ENCODE measurements at places on chromosomes 11 and 22.

DNA sequence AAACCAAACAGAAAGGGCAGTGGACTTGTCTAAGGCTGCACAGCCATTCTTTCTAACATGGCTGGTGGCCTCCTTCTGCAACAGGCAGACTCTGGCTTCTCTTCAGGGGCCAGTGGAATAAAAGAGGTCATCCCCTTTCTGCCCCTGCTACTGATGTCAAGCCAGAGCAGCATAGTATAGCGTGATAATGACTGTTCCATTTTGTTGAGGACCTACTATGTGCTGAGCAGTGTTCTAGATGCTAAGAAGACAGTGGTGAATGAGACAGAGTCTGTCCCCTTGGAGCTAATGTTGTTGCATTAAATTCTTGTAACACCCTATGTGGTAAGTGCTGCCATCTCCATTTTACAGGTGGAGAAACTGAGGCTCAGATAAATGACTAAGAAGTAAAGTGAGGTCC, 15.7 kb upstream of the SYT7 start:
- no peak for DNase-seq

DNA sequence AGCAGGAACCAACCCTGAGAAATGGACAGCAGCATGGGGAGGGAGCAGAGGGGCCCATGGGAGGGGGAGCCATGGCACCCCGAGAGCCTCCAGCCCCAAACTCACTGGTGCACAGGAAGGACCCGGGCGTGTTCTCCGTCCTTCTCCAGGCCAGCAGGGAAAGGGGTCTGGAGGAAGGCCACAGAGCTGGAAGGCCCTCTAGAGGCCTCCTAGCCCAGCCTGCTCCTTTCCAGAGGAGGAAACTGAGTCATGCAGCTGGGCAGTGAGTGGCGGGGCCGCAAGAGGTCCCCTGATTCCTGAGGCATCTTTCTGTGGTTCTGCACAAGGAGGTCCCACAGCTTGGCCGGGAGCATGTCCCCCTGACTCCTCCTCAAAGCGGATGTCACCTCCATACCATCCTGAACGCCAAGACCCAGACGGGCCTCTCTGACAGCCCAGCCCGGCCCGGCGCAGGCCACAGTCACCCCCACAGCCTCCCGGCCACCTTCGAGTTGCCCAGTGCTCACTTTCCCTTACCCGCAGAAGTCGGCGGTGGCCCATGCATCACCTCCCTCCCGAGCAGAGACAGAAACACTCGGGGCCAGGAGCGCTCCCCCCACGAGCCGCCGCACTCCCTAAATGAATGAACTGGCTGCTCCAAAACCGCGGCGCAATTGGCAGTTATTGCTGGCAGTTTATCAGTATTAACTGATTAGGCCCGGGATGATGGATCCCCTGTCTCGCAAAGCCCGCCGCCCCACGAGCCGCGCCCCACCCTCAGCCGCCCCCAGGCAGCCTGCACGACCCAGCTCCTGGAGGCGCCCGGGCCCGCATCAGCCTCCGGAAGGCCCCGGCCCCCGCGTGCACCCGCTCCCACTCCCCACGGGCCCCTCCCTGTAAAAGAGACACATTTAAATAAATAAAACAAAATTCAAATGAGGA, 272.5 kb downstream of the BUD13 start:
- DNase-seq, result no peak

DNA sequence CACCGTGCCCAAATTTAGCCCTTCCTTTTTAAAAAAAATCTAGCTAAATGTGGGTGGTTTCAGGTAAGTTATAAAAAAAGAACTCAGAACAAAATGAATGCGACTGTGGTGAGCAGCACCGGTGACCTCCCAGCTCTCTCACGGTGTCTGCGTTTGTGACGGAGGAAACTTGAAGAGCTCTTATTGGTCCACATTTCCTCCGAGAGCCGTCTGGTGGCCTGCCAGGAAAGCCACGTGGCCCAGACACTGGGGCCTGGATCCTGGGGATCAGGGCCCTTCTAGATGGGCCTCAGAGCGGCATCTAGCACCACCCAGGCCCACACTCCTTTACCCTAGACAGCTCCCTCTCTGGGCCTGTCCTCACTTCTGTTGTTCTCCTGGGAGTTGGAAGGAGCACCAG, 39.5 kb downstream of the B3GAT1 start:
- DNase-seq, result no peak

- peak; percentile 70 for DNase-seq
These were observed at the start of gene PLCB3 for GRCh38 chr11:64251016-64251752. Gene PLCB3, plus strand, starts transcription at chr11:64251530. Its CDS starts 120 bp downstream, at chr11:64251650.

DNA sequence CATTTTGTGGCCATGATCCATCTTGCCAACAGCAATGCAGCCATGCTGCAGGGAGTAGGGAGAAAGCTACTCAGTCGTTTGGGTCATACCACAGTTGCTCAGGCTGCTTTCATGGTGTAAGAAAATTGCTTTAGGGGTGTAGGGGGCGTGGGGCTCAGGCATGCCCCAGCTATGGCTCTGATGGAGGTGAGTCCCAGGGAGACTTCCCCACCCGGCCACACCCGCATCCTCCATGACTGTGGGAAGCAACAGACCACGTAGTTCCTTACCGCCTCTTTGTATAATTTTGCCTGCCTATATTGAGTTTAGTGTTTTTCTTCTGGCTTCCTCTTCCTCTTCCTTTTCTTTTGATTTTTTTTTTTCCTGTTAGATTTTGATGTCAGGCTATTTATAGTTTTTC, 58.8 kb downstream of the SPECC1L start:
- DNase-seq, result no peak

DNA sequence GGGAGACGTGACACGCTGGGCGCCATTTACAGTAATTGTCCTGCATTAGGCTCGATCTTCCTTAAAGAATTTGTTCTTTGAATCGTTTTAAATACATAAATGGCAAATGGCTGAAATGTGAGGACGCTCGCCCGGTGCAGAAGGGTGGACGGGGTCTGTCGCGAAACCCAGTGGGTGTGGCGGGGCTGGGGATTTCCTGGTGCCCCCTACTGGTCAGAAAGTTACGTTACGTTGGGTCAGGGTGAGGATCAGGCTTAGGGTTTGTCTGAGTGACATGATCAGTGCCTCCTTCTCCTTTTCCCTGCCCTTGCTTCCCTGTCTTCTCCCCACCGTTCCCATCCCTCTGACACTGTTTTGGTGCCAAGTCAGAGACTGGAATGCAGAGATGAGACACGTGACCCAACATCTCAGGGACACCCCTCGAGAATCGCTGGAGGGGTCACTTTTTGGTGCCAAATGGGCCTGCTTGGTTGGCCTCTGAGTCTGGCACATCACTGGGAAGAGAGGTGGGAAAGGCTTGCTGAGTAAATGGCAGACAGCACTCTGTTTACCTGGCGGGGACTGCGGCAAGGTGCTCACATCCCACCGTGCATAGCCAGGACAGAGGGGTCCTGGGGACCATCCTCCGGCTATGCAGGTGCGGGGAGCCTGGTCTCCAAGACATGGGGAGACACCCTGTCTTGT, 1107.6 kb downstream of the BRD1 start:
- DNase-seq, result no peak

GRCh38 chr22:46502440-46503175, 34.8 kb downstream of the CELSR1 start:
- no peak for DNase-seq

- no peak for DNase-seq
These were observed 86.9 kb downstream of the LDLRAD3 start for GRCh38 chr11:36030731-36031281.

DNA sequence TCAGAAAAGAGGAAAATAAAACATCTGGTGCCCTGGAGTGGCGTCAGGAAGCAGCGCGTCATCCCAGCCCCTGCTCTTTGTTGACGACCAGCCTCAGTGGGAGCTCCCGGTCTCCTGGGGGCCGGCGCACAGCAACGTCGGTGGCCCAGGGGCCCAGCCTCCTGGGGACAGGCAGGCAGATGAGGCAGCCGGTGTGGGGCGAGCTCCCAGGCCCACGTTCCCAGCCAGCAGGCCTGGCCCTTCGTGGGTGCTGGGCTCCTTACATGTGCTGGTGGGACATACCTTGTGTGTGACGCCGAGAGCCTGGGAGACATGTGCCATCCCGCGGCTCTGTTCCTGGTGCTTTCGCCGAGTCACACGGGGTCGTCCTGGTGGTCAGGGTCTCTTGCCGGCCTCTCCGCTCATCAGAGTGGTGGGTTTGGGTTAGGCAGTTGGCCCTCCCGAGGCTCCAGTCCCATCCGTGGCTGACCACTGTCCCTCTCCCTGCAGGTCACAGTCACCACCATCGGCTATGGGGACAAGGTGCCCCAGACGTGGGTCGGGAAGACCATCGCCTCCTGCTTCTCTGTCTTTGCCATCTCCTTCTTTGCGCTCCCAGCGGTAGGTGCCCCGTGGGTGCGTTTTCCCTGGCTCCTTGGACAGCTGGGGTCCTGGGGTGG, 116.7 kb downstream of the KCNQ1OT1 start:
- DNase-seq, result no peak

GRCh38 chr22:20663137-20663828, 110.6 kb upstream of the SERPIND1 start:
- DNase-seq, result no peak

- DNase-seq, result no peak
These were observed 69.7 kb downstream of the SCN3B start for GRCh38 chr11:123584737-123585136.

DNA sequence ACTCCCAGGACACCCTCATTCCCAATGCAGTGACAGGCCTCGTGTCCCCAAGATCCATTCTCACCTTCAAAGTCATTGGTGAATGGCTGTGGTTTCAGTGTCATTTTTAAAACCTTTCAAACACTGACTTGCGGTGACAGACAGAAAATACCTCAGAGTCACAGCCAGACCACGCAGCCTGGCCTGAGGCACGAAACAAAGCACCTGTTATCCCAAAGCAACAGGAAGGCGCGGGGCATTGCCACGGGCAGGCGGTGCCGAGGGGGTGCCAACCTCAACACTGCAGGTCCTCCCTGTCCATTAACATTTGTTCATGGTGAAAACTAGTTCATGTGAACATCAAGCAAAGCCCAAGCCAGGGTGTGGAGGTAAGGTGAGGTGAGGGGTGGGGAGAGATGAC, 38.2 kb downstream of the RPUSD4 start:
- DNase-seq, result no peak

DNA sequence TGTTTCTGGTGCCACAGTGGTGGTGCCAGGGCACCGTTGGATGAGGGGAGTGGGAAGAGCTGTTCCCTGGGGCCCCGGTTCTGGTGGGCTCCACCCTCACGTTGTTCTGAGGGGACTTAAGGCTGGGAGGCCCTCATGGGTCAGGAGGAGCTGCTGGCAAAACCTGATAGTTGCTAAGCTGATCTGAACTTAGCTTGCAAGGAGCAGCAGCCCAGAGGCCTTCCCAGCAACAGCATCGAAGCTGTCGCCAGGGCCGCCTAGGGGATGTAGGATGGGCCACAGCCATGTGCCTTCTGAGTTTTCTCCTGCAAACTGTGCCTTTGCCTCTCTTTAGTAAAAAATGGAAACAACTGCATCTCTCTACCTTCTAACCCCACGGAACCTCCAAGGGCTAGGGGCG, 240.2 kb downstream of the TBC1D22A start:
- DNase-seq, result no peak

GRCh38 chr11:44829838-44830237, 103.1 kb downstream of the TSPAN18 start:
- no peak for DNase-seq

DNA sequence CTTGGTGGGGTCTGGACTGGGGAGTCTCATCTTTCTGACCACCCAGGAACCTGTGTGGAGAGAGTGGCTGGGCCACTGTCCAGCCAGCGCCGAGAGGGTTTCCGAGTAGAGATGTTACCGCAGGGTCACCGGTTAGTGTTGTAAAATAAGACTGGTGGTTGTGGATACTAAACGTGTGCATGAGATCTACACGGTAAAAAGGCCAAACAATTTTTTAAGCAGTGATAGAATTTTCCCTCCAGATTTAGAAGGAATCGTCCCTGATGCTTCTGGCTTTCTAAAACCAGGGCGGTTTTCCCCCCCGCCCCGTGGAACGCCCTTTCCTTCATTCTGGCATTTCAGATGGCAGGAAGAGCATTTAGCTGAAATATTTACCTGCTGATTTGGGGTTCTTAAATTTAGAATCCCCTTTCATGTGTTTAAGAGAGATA, 72.6 kb upstream of the PPARA start:
- DNase-seq, result no peak

- no peak for DNase-seq
These were observed 130.9 kb downstream of the BBOX1 start for GRCh38 chr11:27171376-27171958.

DNA sequence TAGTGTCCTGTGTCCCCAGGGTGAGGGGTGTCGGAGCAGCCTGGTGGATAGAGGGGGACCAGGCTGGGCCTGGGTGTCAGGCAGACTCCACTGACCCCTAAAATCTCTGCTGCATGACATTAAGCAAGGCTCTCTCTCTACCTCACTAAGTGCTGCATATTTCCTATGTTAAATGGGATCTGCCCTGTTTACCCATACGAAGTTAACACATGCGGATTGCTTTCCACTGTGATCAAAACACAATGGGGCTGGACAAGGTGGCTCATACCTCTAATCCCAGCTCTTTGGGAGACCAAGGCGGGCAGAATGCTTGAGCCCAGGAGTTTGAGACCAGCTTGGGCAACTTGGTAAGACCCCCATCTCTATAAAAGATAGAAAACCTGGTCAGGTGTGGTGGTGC, 426.2 kb downstream of the MIAT start:
- DNase-seq, result no peak

GRCh38 chr11:92152245-92152644, 72.4 kb upstream of the FAT3 start:
- DNase-seq, result no peak

- no peak for DNase-seq
These were observed 302.1 kb upstream of the B3GAT1 start for GRCh38 chr11:134714021-134714656.

DNA sequence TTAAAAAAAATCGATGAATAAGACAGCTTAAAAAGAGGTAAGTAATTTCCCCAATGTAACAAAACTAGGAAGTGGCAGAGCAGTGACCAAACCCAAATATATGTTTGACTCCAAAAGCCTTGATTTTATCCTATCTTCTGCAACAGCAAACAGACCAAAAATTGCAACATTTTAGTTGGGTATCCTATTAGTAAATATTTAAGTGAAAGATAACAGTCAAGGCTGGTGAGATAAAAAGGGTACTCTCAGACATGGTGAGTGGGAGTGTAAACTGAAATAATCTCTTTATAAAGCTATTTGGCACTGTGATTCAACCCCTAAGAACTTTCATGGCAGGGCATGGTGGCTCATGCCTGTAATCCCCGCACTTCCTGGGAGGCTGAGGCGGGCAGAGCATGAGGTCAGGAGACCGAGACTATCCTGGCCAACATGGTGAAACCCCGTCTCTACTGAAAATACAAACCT, 1.9 kb upstream of the RDX start:
- DNase-seq, result no peak

DNA sequence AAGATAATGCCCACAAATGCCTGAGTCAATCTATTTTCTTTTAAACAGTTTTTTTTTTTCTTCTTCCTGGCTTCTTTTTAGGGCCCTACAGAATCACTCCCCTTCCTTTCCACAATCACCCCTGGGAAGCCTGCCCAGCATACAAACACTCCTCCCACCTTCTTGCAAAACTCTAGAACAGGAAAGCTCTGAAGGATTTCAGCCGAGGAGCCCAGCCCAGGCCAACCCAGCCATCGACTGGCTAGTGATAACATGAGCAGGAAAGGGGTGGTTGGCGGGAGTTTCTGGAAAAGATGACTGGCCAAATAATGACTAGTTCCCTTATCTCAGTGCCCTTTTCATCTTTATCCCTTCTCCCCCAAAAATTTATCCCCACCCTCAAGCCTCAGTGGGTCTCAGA, 68.2 kb downstream of the USP35 start:
- no peak for DNase-seq

GRCh38 chr22:19845054-19845722, 9.5 kb downstream of the GNB1L start:
- no peak for DNase-seq

All from activated T-cell treated with anti-CD3 and anti-CD28 coated beads for 48 hours (primary cell).